ENCODE measurements at places on chromosomes 2 and 18.

DNA sequence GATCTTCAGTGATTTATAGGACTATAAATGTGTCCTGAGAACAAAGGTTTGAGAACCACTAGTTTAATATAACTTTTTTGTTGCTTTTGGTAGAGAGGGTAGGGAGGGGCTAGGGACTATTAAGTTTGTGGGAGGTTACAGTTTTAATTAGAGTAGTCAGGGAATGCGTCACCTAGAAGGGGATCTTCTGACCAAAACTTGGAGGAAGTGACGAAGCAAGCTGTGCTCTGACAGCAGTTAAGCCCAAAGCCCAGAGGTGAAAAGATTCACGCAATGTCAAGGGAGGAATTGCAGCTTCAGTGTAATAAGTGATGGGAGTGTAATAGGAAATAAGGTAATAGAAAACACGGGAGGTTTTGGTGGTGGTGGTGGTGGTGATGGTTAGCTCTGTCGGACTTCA lies 8.1 kb downstream of the TDRD15 start:
- H3K27ac ChIP-seq, result no peak overlapping the region
- H3K4me1 ChIP-seq, result no peaks in the 10 kb centered on the region
- no peaks in the 10 kb centered on the region for H3K27me3 ChIP-seq
- H3K36me3 ChIP-seq, result no peaks in the 10 kb centered on the region
- no peak overlapping the region for H3K4me3 ChIP-seq
- DNase-seq, result no peak

GRCh38 chr2:4909346-4910009 lies 782.7 kb upstream of the SOX11 start:
- no peak overlapping the region for H3K27ac ChIP-seq
- no peak overlapping the region for H3K4me3 ChIP-seq
- no peaks in the 10 kb centered on the region for H3K36me3 ChIP-seq

GRCh38 chr2:181779288-181780021 lies 99.1 kb upstream of the NEUROD1 start:
- no peak overlapping the region for H3K27ac ChIP-seq
- no peaks in the 10 kb centered on the region for H3K36me3 ChIP-seq
- no peak for DNase-seq
- H3K27me3 ChIP-seq, result peaks cover 1% of the 10 kb centered on the region

DNA sequence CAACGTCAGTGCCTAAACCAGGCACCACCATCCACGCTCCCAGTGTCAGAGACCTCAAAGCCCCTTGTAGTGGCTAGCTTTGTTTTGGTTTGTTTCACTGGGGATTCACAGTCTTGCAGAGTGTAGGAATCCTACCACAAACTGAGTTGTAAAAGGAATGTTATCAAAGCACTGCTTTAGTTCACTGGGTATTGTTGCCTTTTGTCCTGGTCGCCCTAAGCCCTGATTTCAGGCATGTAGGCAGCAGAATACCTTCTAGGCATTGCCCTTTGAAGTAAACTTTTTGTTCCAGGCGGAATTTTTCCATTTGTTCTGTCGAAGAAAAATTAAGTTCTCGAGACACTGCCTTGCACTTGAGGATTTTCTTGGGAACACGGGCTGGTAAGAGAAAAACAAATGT lies 29.4 kb downstream of the PTMA start:
- no peak overlapping the region for H3K27ac ChIP-seq
- H3K36me3 ChIP-seq, result peaks cover 31% of the 10 kb centered on the region
- H3K4me1 ChIP-seq, result no peaks in the 10 kb centered on the region
- no peak for DNase-seq
